Activated CD4-positive, alpha-beta T cell treated with anti-CD3 and anti-CD28 coated beads, Interleukin-2, amount 10 ng/mL, durations not matched to agents 7 days and 5 days (primary cell): ENCODE measurements at places on chromosomes 3 and 15.

DNA sequence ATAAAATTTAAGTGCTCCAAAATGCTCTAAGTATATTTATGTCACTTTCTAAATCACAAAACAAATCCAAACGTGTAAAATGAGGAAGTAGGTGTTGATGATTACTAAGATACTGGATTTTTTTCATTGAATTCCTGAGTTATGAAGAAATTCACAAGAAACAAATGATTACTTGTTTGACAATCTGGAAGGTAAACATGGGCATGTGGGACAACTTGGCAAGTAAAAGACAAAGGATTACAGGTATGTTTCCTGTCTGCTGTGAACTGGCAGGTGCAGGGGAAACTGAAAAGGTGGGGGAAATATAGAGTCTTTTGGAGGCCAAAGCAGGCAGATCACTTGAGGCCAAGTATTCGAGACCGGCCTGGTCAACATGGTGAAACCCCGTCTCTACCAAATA, 252.7 kb upstream of the AZI2 start:
- no peak for DNase-seq

GRCh38 chr3:41169023-41169422, 30.3 kb upstream of the CTNNB1 start:
- no peak for DNase-seq

DNA sequence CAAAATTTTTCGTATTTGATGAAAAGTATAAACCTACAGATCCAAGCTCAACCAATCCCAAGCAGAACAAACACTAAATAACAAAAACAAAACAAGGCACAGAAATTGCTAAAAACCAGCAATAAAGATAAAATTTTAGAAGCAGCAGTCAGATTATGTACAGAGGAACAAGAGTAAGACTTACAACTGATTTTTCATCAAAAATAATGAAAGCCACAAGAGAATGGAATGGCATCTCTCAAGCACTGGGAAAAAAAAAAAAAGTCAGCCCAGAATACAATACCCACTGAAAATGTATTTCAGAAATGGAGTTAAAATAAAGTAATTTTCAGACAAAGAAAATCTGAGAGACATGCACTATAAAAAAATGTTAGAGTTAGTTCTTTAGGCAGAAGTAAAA, 27.0 kb downstream of the GPR156 start:
- no peak for DNase-seq

DNA sequence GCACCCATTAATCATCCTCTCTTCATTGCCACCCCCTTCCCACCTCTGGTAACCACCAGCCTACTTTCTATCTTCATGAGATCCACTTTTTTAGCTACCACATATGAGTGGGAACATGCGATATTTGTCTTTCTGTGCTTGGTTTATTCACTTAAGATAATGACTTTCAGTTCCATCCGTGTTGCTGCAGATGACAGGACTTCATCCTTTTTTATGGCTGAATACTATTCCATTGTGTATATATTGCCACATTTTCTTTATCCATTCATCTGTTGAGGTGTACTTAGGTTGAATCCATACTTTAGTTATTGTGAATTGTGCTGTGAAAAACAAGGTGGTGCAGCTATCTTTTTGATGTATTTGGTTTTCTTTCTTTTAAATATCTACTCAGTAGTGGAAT, 53.3 kb upstream of the NR2C2 start:
- no peak for DNase-seq

DNA sequence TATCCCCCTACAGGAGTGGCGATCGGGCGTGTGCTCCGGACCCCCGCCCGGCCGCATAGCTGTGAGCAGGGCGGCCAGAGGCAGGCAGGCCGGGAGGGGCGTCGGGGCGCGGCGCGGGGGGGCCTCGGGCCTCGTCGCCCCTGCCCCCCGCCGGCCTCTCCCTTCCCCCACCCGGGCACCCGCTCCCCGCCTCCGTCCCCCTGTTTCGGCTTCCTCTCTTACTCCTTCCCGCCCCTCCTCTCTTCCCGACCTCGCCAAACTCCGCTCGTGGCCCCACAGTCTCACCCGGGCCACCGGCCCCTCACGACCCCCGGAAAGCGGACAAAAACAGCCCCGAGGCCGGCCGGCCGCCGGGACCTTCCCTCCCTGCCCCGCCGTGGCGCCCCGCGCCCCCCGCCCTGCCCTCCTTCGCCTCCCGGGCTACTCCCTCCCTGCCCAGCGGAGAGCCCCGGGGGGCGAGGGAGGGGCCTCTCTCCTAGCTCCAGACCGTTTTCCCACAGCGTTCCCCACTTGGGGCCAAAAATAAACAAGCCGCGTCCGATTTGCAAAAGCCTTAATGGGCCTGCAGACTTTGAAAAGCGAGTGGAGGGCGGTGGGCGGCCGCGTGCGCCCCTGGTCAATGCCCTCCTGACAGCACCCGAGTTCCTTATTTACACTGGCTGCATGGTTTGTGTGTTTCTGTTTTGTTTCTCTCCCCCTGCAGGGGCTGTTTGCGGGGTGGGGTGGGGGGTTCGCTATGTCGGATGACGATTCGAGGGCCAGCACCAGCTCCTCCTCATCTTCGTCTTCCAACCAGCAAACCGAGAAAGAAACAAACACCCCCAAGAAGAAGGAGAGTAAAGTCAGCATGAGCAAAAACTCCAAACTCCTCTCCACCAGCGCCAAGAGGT, 1.0 kb downstream of the UBE2E1 start:
- peak; percentile 10 for DNase-seq

DNA sequence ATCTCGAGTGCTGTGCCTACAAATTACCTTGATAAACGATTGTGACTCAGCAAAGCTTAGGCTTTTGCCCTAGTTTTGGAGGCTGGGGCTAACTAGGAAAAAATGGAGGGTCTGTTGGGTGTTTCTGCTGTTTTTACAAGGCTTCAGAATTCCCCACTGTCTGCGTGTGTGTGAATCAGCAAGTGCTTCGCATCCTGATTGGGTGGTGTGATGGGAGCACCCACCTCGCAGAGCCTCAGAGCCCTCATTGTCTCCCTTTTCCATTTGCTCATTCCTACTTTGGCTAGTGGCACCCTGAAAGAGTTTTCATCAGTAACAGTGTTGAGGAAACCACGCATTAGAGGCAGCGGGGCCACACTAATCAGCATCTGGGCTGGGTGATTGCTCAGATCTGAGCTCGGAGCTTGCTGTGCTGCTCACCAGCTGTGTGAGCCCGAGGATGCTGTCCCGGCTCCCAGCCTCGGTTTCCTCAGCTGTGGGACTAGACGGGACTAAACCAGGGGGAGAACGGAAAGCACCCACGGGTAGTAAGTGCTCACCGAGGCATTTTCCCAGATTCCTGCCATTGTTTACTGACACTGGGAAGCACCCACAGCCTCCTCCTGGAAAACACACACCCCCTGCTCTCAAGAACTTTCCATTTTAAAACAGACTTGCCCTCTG, 40.6 kb downstream of the GOLGA8S start:
- no peak for DNase-seq

- no peak for DNase-seq
Measured at GRCh38 chr3:10371167-10371566, 50.3 kb upstream of the SEC13 start.

GRCh38 chr15:68877626-68878025, 52.7 kb upstream of the SPESP1 start:
- DNase-seq: no peak

- no peak for DNase-seq
Measured at GRCh38 chr3:139586420-139587017, 47.0 kb upstream of the RBP1 start.

GRCh38 chr15:100891307-100892012, 11.8 kb downstream of the ALDH1A3 start:
- no peak for DNase-seq

DNA sequence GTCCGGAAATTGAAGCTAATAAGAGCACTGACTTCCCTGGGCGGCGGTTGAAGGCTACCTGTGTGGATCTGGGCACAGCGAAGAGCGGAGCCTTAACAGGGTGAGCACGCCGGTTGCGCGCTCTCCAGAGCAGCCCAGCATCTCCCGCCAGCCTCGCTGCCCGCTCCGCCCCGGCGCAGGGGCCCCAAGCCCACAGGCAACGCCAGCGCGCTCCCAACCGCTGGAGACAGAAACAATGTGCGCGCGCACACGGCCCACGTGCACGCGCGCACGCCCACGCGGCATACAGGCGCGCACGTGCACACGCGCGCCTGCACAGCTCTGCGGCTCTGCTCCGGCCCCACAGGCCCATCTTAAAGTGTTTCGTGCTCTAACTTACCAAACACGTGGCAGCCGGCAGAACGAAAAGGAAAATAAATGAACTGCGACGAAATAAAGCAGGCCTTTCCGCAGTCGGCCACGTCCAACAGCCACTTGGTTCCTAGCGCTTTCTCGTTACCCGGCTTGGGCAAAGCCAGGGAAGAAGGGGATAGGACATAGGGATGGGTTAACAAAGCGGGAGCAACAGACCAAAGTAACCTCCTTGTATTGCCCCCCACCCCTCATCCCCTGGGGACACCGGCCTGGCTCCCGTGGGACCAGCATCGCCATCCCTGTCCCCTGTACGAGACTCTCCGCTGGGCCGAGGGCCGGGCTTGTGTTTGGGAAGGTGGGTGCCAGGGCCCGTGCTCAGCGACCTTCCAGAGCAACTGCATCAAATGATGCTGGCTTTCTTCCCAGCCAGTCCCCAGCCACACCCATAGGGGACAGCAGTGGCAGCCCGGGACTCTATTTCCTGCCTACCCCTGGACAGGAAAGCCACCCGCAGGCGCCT, 203.7 kb downstream of the ABHD5 start:
- DNase-seq: peak; percentile 8

GRCh38 chr15:57604507-57604906, 12.8 kb downstream of the MYZAP start:
- no peak for DNase-seq

DNA sequence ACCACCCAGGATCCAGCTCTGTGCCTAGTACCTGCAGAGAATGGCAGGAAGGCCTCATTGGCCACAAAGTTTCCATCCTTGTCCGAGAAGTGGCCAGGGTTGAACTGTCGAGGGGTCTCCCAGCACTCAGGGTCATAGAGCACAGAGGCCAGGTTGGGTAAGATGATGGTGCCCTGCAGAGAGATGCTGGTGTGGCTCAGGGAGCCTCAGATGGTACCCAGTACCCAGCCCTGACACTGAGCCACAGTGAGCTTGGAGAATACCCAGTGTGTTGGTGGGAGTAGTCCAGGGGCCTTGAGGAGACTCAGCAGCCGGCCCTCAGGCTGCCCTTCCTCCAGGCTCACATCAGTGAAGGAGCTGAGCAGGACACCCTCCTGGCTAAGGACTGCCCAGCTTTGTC, 11.5 kb upstream of the PARL start:
- no peak for DNase-seq

DNA sequence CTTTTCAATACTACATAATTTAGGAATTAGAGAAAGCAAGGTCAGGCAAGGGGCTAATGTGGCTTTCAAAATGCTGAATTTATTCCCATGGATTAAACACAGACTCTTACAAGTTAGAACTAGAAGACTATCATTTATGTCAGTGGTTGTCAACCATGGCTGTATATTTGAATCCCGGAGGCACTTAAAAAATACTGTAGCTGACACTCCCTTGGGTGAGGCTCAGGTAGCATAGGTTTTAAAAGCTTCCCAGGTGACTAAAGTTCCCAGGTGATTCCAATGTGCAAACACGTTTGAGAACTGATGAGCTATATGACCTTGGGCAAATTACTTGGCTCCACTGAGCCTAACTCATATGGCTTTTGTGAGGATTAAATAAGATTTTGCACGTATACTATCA, 29.6 kb downstream of the AAGAB start:
- DNase-seq: no peak

DNA sequence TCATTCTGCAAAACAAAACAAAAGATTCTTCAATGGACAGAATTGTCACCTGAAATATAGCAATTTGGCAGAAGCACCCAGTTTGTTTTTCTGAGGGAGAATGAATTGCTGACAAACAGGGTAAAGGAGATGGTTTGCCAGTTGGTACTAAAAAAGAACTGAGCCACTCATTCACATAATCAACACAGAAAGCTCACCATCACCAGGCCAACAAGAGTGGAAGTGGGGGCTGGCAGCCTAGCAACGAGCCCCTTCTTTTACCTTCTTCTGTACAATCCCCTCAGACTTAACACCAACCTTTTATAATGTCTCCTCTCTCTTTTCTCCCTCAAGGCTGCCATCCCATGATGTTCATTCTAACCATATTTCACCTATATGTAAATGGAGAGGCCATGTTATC, 5.9 kb downstream of the TOP2B start:
- DNase-seq: no peak

DNA sequence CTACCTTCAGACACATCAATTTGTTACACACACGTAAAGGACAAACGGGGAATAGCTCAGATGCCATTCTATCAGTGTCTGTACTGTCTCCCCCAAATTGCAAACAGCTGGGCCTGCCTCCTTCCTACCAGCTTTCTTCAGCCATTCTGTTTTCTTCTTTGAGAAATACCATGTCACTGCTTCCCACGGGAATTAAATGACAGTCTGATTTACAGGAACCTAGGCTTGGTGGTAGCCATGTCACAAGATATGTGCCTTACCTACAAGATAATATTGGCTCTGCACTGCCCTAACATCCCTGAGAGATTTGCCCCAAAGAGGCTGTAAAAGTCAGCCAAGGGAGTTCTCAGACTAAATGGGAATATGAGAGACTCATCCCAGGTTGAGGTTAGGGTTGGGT, 308.3 kb downstream of the LRTM1 start:
- DNase-seq: no peak

DNA sequence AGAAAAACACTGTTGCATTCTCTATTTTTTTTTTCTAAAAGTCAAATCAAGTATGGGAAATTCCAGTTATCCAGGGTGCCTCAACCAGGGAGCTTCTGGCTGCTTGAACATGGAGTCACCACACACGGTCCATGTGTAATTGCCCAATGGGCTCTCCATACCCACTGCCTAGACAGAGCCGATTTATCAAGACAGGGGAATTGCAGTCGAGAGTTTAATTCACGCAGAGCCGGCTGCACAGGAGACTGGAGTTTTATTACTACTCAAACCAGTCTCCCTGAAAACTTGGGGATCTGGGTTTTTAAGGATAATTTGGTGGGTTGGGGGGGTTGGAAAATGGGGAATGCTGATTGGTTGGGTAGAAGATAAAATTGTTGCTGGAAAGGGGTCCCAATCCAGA, 149.8 kb downstream of the TJP1 start:
- no peak for DNase-seq

DNA sequence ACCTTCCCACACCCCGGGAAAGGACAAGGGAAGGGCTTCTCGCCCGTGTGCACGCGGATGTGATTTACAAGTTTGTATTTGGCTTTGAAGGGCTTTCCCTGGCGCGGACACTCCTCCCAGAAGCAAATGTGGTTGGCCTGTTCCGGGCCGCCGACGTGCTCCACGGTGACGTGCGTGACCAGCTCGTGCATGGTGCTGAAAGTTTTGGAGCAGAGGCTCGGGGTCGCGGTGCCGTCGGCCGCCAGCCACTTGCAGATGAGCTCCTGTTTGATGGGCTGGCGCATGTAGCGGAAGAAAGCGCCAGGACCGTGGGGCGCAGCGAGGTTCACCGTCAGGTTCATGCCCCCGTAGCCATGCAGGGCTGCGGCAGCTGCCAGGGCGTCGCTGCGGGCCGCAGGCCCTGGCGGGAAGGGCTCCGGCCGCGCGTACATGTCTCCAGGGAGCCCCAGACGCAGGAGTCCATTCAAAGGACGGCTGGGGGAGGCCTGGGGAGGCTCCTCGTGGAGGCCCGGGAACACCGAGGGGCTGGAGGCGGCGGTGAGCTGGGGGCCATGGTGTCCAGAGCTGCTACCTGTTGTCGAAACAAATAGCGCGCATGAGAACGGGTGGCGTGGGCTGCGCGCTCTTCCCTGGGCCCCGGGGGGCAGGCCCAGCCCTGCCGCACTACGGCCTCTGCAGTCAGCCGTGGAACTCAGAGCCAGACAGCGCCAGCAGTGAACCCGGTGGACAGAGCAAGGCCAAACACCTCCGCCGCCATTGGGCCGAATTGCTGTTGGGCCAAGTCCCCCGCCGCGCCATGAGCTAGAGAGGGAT, 10.2 kb downstream of the ZIC4 start:
- no peak for DNase-seq
